ENCODE measurements at places on chromosomes 2 and 18.

DNA sequence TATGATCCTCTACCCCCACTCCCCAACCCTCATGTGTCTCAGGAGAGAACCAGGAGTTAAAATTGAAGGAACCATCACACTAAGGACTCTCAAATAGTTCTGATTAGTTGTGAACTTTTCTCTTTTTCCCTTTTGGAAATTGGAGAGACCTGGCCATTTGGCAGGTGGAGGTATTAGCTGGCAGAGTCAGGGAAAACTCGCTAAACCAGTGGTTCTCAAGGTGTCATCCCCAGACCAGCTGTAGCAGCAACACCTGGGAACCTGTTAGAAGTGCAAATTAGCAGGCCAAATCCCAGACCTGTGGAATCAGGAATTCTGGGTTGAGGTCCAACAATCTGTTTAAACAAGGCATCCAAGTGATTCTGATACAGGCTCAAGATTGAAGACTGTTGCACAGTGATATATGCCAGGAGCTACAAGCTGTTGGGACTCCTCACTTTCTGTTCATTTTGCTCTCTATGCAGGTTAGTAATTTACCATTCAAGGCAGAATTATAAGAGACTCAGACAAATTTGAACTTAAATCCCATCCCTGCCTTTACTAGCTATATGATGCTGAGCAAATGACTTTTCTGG lies 2.8 kb upstream of the TMEM131 start:
- no peak for DNase-seq

DNA sequence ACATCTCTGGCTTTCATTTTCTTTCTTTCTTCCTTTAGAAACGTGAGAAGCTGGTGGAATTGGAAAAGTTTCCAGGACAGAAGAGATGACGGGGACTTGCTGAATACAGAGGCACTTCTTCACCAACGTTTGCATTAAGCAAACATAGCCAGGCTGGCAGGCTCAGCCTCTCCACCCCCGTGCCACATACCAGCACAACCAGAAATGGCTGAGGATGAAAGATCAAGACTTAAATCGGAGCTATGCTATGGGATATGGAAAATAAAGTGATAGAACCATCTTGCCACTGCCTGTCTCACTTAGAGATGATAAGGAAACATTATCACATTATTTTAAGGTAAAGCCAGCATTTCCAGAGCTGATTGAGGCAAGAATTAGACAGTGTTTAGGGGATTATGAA lies 483.3 kb downstream of the BCL11A start:
- DNase-seq = no peak

- no peak for DNase-seq
Measured at GRCh38 chr2:230674966-230675672, 37.5 kb upstream of the CAB39 start.

DNA sequence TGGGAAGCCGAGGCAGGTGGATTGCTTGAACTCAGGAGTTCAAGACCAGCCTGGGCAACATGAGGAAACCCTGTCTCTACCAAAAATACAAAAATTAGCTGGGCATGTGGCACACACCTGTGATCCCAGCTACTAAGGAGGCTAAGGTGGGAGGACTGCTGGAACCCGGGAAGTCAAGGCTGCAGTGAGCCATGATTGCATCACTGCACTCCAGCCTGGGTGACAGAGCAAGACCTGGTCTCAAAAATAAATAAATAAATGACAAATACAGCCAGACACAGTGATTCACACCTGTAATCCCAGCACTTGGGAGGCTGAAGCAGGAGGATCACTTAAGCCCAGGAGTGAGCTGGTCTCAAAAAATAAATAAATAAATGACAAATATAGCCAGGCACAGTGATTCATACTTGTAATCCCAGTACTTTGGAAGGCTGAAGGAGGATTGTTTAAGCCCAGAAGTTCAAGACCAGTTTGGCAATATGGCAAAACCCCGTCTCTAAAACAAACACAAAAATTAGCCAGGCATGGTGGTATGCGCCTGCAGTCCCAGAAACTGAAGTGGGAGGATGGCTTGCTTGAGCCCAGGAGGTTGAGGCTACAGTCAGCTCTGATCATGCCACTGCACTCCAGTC lies 6.2 kb downstream of the KANSL3 start:
- no peak for DNase-seq

DNA sequence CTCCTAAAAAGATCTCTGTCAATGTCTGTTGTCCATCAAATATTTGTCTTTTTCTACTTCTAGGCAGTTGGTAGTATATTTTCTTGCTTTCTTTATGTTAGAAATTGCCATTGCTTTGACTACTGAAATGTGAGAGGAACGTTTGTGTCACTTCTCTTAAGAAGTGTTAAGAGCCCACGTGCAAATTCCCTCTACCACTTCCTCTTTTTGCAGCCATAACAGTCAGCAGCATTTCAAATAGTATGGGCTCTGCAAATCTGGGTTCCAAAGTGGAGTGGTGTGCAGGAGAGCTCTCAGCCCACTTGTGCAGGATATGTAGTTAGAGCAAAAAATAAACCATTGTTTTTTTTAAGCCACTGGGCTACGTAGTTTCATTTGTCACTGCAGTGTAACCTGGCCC lies 314.0 kb downstream of the MEIS1 start:
- no peak for DNase-seq

GRCh38 chr18:7733642-7734041 lies 166.5 kb downstream of the PTPRM start:
- DNase-seq = no peak

Measured in stimulated activated CD4-positive, alpha-beta T cell treated with anti-CD3 and anti-CD28 coated beads, Interleukin-15, amount 100 ng/mL, for 24 hours (primary cell).